Right renal cortex interstitium (tissue), 3 donors: ENCODE measurements at places on chromosomes 1 and 21. TPM values are rescaled to one million over a fixed set of nuclear protein-coding genes. Genes with fewer than 3 reads are reported as not detected.
A peak's percentile ranks its signal among the peaks of the same experiment; 100 is the strongest.

GRCh38 chr1:178093494-178093950 is 382 bp upstream of the RASAL2 start:
- peak; percentile 87 for DNase-seq

KLF17 gene
- not detected for polyA plus RNA-seq

DNA sequence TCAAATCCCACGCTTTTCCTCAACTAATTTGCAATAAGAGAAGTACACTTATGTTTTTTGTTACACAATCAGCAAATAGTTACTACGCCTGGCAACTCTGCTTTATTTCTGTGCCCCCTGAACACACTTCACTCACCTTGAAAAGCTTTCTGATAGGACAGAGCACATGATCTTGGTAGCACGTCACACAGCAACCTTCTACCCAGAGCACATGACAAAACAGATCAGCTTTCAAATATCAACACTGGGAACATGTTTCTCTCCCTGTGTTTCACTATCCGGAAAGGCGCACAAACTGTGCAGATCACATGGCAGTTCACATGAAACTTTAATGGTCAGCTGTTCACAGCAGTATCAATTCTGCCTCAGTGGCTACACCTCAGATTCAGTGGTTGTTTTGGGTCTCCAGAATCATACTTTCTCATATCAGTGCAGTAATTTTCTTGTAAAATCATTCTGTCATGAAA is 2.2 kb downstream of the SLC19A2 start:
- DNase-seq = peak; percentile 35

GRCh38 chr1:100400404-100400803 is 48.1 kb downstream of the CDC14A start:
- DNase-seq = no peak

DNA sequence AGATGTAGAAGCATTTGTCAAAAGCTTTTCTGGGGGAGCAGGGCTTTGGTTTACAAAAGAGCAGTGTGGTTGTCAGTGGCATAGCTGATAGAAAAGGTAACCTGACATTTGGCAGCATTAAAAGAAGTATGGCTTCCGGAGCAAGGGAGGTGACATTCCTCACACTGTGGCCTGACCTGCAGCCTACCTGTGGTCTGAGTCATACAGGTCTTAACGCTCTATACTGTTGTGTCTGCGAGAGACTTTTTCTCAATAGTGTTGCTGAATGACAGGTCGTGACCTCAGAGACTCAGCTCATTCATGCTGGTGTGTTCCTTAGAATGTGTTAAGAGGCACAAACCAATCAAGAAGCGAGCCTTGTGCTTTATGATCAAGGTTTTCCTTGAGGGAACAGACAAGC is 19.3 kb downstream of the PHGDH start:
- no peak for DNase-seq

- DNase-seq = no peak
Measured at GRCh38 chr1:9435153-9435636, 104.1 kb upstream of the SLC25A33 start.

- DNase-seq = no peak
Measured at GRCh38 chr1:36731226-36732014, 248.7 kb upstream of the CSF3R start.

- no peak for DNase-seq
Measured at GRCh38 chr1:113976609-113977278, 2.5 kb upstream of the OLFML3 start.

KRTAP6-3 gene
- polyA plus RNA-seq = not detected

LAX1 gene
- 0.10 TPM for polyA plus RNA-seq

DNA sequence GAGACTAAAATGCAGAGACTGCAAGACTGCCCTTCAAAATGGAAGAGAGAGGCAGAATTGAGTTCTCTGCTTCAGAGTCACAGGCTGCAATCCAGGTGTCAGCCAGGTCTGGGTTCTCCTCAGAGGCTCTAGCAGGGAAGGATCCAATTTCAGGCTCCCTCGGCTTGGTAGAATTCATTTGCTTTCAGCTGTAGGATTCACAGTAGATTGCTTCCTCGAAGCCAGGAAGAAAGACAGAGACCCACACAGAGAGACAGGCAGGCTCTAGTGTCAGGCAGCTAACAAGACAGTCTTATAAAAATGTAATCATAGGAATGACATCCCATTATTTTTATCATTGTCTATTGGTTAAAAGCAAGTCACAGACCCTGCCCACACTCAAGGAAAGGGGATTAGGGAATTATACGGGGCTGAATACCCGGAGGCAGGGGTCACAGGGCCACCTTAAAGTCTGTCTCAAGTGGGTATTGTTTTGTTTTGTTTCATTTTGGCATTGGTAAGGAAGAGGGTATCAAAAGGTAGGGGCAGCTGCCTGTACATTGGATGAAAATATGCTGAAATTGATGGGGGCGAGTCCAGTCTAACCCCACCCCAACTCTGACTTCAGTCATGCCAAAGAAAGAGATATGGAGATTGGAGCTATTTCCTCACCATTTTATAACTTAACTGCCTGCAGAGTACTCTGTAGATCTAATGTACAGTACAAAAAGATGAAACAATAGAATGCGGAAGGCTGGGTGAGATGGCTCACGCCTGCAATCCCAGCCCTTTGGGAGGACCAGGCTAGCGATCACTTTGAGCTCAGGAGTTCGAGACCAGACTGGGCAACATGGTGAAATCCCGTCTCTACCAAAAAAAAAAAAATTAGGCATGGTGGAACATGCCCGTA is 9.5 kb upstream of the TBCE start:
- no peak for DNase-seq

DNA sequence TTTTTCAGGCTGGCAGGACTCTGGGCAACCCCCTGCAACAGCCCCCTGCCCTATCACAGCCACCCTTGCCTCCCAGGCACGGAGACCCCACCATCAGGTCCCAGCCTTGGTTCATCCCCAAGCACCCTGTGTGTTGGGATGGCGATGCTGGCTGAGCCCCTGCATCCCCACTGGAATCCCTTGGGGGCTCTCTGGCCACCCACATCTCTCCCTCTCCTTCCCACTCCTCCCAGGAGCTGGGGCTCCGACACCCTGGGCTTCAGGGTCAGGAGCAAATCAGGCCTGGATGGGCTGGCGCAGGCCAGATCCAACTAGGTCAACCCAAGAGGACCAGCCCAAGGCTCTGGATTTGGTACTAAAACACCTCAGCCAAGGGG is 25.9 kb downstream of the COL6A1 start:
- DNase-seq = no peak

ALX3 gene
- polyA plus RNA-seq = not detected

DNA sequence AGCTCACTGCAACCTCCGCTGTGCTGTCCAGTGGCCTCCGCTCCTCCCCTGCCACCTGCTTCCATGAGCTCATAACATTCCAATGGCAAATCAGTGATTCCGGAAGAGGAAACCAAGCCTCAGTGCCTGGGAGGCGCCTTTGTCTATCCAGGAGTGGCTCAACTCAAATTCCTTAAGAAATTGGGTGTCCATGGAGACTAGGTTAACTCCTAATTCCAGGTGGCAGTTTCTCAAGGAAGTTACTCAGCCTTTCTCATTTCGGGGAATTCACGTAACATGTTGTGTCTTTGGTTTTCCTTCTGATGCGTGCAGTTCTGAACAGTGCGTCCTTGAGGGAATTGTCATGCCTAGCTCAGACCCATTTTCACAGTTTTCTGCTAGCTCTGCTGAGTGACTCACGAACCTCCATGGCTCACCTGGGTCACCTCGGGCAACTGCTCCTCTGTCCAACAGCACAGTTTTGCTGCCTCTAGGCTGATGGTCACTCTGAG is 89.9 kb upstream of the DSCAM start:
- DNase-seq = no peak

DNA sequence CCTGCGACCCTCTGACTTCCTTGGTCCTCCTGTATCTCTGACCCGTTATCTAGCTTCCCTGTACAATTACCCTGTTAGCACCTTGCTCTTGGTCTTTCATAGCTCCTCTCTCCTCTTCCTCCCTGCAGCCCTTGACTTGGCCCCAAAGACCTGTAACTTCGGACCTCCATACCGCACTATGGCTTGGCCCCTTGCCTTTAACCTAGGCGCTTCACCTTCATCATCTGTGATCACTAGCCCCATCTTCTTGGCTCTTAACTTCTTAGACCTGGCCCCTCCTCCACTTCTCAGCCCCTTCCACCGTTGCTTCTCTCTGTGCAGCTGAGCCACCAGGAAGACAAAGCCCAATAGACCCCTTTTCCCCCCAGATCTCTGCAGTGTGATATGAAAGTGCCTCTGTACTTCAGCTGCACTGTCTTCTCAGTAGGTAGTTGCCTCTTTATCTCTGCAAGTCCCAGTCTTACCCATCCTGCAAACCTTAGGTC is 740 bp downstream of the ZNF691 start:
- no peak for DNase-seq
